ENCODE measurements at places on chromosomes 7 and 10. TPM values are rescaled to one million over a fixed set of nuclear protein-coding genes. Genes with fewer than 3 reads are reported as not detected.
A peak's percentile ranks its signal among the peaks of the same experiment; 100 is the strongest.

Gene HACD1
- polyA plus RNA-seq = 25.7 TPM

DNA sequence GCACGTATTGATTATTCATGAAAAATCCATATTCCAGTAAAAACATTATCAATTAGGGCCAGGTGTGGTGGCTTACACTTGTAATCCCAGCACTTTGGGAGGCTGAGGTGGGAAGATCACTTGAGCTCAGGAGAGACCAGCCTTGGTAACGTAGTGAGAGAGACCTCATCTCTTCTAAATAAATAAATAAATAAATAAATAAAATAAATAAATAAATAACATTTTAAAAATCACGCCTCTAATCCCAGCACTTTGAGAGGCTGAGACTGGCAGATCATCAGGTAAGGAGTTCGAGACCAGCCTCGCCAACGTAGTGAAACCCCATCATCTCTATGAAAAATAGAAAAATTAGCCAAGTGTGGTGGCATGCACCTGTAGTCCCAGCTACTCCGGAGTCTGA lies 32.1 kb downstream of the NRBF2 start:
- no peak for DNase-seq

- DNase-seq = peak; percentile 76
Measured at GRCh38 chr7:150388709-150389531, 9.8 kb downstream of the ZNF775 start.

DNA sequence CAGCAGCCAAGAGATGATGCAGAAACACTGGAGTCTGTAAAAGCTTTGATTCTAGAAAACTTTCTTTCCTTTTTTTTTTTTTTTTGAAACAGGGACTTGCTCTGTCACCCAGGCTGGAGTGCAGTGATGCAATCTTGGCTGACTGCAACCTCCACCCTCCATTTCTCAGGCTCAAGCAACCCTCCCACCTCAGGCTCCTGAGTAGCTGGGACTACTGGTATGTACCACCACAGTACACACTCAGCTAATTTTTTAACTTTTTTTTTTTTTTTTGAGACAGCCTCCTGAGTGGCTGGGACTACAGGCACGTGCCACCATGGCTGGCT lies 17.0 kb upstream of the BAG3 start:
- no peak for DNase-seq

DNA sequence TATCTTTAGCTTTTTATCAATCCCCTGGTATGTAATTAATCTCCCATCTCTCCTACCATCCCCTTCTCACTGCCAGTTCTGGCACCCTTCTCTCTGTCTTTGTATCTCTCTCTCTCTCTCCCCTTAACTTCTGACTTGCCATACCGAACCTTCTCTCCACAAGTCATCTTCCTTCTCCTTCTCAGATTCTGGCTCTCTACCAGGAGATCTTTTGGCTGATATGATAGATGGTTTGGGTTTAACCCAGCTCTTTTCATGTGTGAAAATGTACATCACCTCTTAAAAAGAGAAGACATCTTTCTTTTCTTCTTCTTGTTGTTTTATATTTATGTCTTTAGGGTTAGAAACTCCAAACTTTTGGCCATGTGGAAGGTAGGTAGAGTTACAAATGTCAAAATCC lies 196.7 kb downstream of the HGF start:
- DNase-seq = no peak

- no peak for DNase-seq
Measured at GRCh38 chr10:6748981-6749635, 169.0 kb upstream of the PRKCQ start.

- DNase-seq = peak; percentile 73
Measured at GRCh38 chr7:154913638-154914307, 89.2 kb downstream of the PAXIP1 start.

Gene CAMK2B
- polyA plus RNA-seq = 0.77 TPM

GRCh38 chr10:88522715-88523114 lies 60.4 kb downstream of the RNLS start:
- no peak for DNase-seq

Data from right lung (tissue), 10 donors.